Stimulated activated CD4-positive, alpha-beta T cell treated with anti-CD3 and anti-CD28 coated beads, Interleukin-12 subunit alpha, Interleukin-12 subunit beta, amount 100 ng/mL, for 24 hours (primary cell): ENCODE measurements at places on chromosomes 2 and 18.

- peak; percentile 75 for DNase-seq
Measured at GRCh38 chr2:68362069-68362468, 3.0 kb upstream of the PLEK start.

- no peak for DNase-seq
Measured at GRCh38 chr2:147649286-147649685, 195.5 kb upstream of the ACVR2A start.

GRCh38 chr18:43279015-43279744, 1.9 kb upstream of the SYT4 start:
- DNase-seq, result no peak

GRCh38 chr2:226583715-226584114, 215.9 kb downstream of the IRS1 start:
- no peak for DNase-seq

- no peak for DNase-seq
Measured at GRCh38 chr2:186962085-186962747, 113.2 kb upstream of the ZSWIM2 start.

DNA sequence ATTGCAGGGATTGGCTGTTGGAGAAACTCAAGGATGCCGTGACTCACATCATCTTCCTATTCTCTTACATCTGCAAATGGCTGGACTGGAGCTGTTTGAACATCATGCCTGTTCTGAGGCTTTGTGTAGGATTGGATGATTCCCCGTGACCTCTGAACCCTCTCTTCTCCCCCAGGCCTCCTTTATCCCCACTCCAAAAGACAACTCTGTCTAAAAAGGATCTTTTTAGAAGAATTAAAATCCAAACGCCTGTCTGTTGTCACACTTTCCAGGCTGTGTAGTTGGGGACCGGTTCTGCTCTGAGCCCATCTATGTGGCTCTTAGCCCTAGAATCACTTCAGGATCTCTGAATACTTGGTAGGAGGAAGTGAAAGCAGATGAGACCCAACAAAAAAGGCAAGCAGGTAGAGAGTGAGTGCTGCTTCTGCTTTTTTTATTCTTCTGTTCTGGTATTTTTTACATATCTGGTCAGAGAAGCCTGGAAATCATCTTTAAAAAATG, 565 bp downstream of the SP140 start:
- no peak for DNase-seq

DNA sequence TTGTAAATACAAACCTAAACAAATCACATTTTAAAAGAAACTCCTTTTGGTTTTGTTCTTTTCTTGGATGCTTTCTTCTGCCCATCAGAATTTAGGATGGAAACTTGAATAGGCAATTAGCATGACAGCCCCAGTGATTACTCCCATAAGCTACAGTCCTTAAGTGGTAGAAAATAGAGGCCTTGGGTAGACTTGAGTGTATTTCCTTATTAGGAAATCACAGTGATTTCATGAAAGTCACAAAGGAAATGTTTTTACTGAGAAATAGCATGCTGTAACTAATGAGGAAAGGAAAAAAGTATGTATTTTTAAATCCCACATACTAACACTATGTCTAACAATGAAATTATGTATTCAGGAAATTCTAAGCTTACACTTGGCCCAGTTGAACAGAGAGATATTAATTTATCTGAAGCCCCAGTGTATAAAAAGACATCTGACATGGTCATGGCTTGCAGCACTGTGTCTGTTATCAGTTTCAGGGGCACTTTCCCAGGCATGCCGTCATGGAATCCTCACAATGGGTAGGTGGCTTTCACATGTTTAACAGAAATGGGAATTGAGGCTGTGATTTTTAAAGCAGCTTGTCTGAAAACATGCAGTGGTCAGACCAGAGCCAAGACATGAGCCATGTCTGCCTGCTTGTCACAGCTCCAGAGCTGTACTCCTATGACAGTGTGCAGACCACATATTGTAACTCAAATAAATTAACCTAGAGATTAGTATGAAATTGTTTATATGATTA, 79.7 kb upstream of the TRIB2 start:
- DNase-seq, result no peak

DNA sequence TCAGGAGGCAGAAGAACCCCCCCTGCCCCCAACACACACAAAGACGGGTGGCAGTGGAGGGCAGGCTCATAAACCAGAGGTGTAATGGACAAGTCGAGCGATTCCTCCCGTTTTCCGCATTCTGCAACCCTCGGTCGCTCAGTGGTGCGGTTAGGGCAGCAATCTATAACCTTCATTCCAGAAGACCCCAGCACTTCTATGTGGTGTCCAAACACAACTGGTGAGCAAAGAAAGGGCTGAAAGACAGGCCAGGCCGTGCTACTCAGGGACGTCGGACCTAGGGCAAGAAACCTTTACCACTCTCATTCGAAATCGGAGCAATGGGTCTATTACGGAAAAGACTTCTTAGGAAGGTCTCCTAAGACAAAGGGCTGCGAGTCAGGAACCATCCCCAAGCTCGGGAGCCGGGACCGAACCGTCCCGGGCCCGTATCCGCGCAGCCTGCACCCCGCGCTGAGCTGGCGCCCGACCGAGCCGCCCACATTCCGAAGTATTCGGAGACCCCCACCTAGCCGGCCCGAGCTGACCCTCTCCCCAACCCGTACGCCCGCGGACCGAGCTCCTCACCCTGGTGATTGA, 568 bp downstream of the ARL5A start:
- peak; percentile 11 for DNase-seq

DNA sequence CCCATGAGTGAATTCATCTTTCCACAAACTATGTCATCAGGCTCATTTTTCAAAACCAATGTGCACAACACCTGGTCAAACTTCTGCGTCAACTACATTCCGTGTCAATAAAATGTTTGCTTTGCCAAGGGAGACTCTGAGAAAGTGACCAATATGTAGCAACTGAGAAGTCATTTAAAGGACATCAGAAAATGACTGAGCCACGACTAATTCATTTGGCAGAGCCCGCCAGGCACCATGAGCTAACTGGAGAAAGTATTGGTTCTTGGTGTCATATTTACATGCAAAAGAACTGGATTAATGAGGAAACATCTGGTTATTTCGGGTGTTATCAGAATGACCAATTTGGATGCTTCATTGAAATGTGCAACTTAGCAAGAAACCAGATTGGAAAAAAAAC, 7.2 kb downstream of the RND3 start:
- DNase-seq, result no peak

GRCh38 chr18:48669180-48669675, 130.4 kb downstream of the CTIF start:
- DNase-seq, result no peak

DNA sequence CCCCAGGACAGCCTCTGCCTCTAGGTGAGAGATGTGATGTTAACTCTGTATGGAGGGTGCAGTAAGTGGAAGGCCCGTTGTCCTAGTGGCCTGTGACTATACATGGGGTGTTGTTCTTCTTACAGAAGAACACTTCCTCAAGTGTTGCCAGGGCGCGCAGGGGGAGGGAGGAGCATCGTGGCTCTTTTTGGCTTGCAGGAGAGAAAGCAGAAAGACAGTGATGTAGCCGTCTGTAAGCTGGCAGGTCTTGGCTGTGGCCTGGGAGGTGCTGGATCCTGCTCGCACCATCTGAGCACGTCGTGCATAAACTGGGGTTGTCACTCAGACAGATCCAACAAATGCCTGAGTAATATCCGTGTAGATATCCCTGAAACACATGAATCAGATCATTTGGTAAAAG, 44.3 kb downstream of the ZNF236 start:
- no peak for DNase-seq

DNA sequence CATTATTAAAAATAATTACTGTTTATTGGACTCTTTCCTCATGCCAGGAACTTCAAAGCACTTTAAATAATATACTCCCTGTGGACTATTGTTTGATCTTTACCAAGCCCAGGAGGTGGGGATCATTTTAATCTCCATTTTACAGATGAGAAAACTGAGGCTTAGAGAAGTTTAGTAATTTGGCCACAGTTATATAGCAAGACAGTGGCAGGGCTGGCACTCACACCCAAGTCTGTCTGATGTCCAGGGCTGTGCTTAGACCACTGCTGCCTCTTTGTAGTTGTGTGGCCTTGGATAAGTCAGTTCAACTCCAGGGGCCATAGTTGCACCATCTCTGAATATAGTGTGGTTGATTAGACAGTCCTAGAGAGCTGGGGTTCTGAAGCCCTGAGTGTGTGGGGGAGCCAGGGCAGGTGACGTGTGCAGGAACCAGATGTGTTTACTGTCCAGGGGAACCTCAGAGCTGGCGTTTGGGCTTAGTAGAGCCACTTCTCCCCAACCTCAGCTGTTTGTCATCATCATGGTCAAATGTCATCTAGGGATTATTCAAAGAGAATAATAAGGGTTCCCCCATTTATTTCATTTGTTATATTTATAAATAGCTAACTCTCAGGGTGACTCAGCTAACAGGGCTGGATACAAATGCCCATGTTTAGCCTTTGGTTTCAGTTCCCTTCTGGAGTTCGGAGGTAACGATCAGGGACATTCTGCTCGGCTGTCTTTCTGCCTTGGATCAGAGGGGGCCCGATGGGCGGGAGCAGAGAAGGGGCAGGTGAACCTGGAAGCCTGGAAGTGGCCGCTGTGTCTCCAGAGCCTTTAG, 68.0 kb downstream of the BOLA3 start:
- DNase-seq, result no peak

DNA sequence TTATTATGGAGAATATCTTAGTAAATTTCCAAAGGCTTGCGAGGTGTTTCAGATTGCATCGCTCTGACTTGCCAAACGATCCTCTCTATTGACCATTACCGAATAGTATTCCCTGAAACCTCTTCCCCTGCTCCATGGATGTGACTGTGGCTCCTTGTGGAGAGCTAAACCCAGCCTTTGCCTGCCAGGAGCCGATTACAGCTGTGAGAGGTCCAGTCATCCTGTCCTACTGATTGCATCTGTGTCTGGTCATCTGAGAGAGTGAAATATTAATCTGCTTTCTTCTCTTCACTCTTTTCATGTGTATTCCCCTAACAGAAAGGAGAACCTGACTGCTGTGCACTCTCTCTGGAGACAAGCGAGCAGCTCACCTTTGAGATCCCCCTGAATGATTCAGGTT, 523.9 kb upstream of the NRP2 start:
- no peak for DNase-seq

GRCh38 chr2:38074764-38075506, 1.0 kb downstream of the CYP1B1 start:
- DNase-seq, result no peak

GRCh38 chr2:67726416-67726815, 329.3 kb downstream of the ETAA1 start:
- no peak for DNase-seq

GRCh38 chr2:147482111-147482895, 362.5 kb upstream of the ACVR2A start:
- DNase-seq, result no peak

DNA sequence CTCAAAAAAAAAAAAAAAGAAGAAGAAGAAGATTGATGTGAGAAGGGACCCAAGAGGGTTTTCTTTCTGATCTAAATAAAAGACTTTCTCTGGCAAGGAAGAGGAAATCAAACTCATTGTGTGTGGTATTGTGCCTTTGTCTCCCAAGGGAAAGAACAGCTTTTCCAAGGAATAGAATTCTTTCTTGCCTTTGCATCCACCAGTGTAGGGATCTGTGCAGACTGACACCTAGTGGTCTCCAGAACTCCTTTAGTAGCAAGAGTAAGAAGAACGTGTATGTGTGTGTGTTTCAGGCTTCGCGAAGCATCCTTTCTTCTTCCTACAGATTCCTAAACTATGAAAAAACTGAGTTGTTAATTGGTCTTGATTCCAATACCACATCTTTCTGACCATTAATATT, 33.5 kb upstream of the CRIM1 start:
- no peak for DNase-seq

- no peak for DNase-seq
Measured at GRCh38 chr2:32988525-32988924, 41.8 kb downstream of the LTBP1 start.

DNA sequence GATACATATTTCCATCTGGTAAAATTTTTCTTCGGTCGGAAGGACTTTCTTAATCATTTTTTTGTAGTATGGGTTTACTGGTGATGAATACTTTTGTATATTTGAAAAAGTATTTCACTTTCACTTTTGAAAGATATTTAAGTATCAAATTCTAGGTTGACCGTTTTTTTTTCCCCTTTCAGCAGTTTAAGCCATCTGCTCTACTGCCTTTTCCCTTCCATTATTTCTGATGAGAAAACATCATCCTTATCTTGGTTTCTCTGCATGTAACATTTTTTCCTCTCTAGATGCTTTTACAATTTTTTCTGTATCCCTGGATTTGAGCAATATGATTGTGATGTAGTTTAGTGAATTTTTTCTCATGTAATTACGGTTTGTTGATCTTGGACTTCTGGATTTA, 87.0 kb downstream of the MTX2 start:
- no peak for DNase-seq
